ENCODE measurements at places on chromosomes 2 and 18.

DNA sequence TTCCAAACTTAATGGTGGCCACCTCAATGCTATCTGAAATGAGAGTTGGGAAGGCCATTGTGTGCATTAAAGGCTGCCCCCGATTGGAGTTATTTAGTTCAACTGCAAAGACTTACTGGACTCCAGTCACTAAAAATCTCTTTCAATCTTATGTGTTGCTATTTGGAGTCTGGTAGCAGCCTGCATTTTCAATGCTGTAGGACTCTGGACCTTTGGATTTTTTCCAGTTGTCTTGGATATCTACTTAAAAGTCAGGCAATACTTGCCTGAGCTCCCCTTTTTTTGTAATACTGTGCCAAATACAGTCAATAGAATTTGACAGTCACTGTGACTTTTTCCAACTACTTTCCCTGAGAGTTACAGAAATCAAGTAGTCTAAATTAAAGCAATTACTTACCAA lies 281.9 kb downstream of the TRIB2 start:
- DNase-seq: no peak

DNA sequence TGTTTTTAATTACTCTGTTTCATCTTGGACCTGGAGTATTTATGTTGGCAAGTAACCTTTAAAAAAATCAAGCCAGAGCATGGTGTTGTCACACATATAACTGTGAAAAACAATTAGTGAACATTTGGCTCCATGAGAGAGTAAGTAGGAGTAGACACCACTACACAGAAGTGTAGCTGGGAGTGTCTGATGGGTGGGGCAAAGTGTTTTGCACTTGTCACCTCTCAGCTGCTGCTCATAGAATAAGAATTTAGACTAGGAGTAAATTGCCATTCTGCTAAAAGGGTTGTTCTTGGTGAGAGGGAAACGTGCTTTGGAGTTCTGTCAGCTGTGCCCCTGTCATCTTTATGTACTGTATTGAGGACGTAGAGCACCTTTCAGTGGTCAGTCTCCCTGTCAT lies 114.5 kb downstream of the TTC27 start:
- no peak for DNase-seq

- no peak for DNase-seq
Observed at GRCh38 chr2:16625201-16625729, 40.4 kb downstream of the CYRIA start.

GRCh38 chr2:123695426-123695825 lies 329.7 kb upstream of the CNTNAP5 start:
- no peak for DNase-seq

GRCh38 chr2:151120011-151120410 lies 141.7 kb downstream of the RBM43 start:
- no peak for DNase-seq

DNA sequence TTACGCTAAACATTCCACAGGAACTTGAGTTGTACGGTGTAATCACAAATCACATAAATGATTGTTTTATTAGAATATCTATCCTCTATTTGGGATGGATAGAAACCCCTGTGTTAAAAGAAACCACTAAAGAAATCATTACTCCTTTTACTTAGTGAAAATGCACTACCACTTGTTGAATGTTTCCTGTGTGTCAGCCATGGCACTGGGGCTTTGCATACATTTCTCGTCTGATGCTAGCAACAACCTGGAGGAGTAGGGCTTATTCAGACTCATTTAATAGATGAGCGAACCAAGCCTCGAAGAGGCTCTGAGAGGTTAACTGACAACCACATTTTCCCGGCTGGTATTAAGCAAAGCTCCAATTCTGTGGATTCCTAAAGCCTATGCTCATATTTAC lies 60.5 kb upstream of the PELI1 start:
- no peak for DNase-seq

DNA sequence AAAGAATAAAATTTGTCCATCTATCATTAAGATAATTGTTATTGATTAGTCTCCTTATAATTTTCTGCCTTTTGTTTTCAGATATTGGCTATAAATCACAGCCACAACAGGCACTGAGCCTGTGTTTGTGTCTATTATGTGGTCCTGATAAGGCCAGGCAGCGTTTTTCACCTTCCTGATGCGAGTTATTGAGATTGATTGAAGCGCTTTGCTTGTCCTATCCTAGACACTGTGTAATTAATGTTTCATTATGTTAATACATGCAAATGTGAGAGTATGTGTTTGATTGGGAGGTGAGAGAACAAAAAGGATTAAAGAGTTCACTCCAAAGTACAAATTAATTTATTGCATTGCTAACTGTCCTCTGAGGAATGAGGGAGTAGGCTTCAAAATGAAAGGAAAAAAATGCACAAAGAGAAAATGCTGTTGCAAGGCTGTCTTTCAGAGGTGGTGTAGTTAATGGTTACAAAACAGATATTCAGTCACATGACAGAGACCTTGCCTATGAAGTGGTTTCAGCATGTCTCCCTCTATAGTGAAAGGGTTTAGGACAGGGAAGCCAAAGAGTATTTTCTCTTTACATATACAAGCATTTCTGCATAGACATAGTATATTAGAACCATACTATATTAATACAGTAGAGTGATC lies 391.1 kb downstream of the DCC start:
- no peak for DNase-seq

DNA sequence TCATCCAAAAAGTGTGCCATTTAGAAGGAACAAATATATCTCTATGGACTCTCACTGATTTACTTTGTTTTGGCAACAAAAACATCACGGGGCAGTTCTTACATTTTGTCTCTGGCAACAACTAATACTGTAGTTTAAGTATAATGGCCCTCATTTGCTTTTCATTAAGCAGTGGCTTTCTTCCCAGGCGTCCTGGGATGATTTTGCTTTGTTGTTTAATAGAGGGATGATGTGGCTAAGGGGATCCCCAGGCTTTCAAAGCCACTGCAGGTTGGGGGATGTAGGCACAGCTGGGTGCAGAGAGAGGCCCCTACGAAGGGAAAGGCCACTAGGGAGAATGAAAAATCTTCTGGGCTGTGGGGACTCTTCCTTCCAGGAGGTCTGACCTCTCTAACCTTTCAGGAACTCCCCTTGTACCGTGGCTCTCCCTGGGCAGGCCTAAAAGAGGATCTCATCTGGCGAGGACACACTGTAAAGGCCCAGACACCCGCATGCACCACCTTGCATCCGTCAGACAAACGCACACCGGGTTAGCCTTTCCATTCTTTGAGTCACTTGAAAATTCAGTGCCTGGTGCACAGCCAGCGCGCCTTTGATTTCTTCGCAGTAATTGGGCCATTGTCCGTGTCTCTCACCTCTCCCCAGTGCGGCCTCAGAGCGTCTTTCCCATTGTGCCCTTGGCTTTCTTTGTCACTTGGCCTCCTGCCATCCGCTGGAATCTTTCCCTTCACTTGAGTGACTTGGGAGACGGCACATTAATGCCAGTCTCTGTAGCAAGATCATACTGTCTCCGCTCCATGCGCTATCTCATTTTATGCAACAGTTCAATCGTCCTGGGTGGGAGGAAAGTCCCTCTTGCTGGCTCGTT lies 40.3 kb upstream of the AFF3 start:
- no peak for DNase-seq

- peak; percentile 91 for DNase-seq
Observed at GRCh38 chr2:37635504-37636380, 35.7 kb downstream of the CDC42EP3 start.

GRCh38 chr2:160417745-160418397 lies 75.7 kb downstream of the RBMS1 start:
- peak; percentile 88 for DNase-seq

- DNase-seq: no peak
Observed at GRCh38 chr2:236636261-236636660, 66.6 kb downstream of the ACKR3 start.

- no peak for DNase-seq
Observed at GRCh38 chr18:56414357-56414756, 224.0 kb downstream of the TXNL1 start.

DNA sequence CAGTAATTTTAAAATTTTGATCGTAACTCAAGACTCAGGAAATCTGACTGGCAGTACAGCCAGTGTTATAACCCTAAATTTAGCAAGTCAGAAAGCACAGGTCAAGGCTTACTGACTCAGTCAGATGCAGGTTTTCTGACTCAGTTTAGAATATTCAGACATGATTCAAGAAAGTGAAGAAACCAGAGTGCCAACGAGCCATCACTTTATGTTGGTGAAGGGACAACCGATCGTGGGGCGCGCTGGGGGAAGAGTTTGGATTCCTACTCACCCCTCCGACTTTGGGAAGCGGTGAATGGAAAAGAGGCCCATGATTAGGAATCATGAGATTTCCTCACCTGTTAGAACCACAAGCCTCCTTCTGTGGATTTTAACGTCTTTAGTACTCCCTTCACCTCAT lies 998 bp downstream of the RNF149 start:
- DNase-seq: peak; percentile 59

- peak; percentile 24 for DNase-seq
Observed at GRCh38 chr18:56637711-56638231, 621 bp downstream of the TXNL1 start.

GRCh38 chr2:159126432-159127022 lies 158.1 kb downstream of the TANC1 start:
- peak; percentile 46 for DNase-seq

DNA sequence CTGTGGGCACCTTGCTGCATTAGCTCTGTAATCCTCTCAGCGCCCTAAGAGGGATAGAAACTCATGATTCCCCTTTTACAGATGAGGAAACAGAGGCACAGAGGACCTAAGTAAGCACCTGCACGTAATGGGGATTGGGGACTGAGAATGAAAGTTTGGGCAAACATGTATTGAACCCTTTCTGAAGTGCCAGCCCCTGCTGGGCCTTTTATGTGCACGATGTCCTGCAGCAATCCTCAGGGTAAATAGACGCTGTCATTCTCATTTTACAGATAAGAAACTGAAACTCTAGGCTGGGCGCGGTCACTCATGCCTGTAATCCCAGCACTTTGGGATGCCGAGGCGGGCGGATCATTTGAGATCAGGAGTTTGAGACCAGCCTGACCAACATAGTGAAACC lies 117.4 kb downstream of the STPG4 start:
- DNase-seq: no peak

- peak; percentile 87 for DNase-seq
Observed at GRCh38 chr2:111704246-111704645, 179.7 kb downstream of the ANAPC1 start.

- no peak for DNase-seq
Observed at GRCh38 chr2:102176172-102176571, 10.7 kb upstream of the IL1RL2 start.

GRCh38 chr18:76801567-76802505 lies 20.5 kb upstream of the ZNF236 start:
- peak; percentile 69 for DNase-seq

GRCh38 chr2:40516604-40517003 lies 64.7 kb upstream of the SLC8A1 start:
- DNase-seq: no peak

DNA sequence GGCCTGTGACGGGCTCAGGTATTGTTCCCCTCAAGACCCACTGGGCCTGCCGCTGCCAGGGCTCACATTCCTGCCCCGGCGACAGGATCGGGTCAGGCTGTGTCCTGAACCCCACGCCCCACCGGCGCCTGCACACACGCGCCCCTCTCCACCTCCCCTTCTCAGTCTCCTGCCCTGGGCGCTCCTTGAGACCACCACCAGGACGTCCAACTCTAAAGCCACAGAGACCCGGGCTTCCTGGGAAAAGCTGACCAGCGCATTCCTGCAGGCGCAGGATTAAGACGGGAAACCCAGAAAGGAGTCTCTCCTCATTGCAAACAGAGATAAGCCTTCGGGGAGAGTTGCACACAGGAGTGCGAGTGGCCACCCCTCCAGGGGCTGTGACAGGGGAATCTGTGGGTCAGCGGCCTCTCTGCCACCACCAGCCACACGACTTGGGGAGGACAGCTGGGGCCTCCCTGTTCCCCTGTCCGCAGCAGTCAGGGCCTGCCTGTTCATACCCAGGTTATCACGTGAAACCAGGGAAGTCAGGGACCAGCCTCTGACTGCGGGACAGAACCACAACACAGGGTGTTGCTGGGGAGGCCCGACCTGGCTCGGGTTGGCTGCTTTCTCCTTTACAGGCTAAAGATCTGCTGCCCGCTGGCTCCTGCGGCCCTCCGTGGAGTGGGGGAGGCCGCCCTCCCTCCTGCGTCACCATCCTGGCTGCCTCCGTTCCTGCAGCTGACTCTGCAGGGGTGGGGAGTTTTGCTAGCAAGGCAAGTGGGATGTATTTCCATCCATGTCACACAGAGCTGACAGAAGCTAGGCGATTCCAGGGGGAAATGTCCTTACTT lies 88.8 kb downstream of the ZCCHC2 start:
- DNase-seq: no peak

DNA sequence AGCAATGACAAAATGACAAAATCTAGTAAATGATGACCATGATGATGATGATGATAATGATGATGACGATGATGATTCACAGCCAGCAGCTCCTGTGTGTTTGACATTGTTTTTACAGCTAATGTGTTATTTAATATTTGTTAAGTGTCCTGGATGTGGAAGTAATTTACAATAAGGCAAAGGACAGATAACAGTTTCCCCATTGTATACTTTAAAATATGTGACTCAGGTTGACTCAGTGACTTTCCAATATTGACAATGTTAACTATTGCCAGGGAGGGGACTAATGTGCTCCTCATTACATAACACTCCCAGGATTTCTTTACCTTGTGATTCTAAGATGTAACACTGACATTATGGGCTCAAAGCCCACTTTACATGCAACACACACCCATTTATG lies 602.2 kb downstream of the FBXO15 start:
- no peak for DNase-seq

DNA sequence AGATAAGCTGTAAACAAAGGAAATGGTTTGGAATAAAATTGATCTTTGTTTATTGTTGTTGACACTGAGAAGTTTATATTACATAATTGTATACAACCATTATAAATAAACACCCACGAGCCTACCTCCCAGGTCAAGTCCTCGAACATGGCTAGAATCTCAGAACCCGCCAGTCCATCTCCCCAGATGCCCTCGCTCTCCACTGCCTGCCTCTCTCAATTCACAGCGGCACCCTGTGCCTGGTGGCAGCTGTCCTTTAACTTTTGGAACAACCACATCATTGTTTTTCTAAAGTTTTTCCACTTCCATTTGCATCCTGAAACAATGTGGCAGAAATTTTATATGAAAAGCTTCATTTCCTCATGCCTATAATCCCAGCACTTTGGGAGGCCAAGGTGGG lies 52.2 kb upstream of the OTOS start:
- no peak for DNase-seq

DNA sequence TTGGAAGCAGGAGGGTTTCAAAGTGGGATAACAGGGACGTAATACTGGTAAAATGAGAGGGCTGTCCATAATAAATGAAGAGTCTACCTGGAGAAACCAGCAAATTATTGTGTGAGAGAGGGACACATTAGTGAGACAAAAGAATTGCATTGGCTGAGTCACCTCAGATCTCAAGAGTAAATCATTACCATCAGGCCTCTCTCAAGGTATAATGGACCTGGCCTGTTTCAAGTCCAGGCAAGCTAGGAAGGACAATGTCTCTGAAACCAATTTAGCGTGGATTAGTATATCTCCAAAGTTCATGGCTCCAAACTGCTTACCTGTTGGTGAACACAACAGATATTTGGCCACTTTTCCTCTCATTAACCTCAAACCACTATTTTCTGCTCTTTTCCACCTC lies 471.4 kb downstream of the CMPK2 start:
- DNase-seq: no peak

- DNase-seq: peak; percentile 64
Observed at GRCh38 chr2:85390941-85391669, 19.1 kb downstream of the CAPG start.

All from ELR (cell line).